ENCODE measurements at places on chromosomes 6 and 20.

- DNase-seq, result no peak
These were observed 154.7 kb downstream of the PHF3 start for GRCh38 chr6:63790334-63790733.

DNA sequence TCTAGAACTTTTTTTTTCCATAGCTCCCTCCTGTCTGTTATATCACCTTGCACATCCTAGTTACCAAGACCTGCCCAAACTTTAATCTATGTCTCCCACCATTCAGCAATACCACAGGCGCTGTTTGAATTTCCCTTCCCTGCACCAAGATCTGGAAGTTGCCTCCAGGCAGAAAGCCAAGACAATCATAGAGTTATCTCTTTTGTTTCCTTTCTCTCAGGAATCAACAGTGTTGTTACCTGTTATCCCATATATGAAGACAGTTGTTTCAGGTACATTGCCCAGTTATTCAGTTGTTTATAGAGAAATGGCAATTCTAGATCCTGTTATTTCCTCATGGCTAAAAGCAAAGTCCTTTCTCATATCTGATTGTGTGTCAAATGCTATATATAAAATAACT, 63.2 kb downstream of the PDSS2 start:
- no peak for DNase-seq

GRCh38 chr6:57822896-57823358, 505.5 kb downstream of the PRIM2 start:
- DNase-seq, result no peak

DNA sequence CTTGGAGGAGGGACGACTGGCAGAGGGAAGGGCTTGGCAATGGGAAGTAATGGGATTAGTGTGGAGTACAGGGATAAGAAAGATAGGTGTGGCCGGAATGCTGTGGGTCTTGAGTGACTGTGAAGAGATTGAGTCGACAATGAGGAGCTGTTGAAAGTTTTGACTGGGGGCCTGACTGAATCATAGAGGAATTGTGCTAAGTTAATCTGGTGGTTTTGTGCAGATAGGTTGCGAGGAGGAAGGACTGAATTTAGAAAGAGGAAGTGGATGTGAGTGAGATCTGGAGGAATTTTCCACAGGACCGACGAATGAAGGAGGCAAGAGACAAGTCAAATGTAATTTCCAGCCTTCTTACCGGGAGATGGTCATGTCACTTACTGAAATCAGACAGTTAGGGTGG, 143.9 kb upstream of the RALGAPA2 start:
- no peak for DNase-seq

DNA sequence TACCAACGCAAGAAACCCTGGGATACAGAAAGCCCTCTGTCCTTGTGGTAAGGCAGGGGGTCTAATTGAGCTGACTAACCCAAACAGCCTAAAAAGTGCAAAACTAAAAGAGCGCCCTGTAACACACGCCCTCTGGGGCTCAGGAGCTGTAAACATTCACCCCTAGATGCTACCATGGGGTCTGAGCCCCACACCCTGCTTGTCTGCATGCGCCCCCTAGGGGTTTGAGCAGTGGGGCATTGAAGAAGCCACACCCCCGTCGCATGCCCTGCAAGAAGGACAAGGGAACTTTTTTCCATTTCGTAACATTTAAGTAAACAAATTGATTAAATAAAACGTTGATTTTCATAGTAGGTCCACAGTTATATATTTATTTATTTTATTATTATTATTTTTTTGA, 616.9 kb upstream of the MAN1A1 start:
- DNase-seq, result no peak

DNA sequence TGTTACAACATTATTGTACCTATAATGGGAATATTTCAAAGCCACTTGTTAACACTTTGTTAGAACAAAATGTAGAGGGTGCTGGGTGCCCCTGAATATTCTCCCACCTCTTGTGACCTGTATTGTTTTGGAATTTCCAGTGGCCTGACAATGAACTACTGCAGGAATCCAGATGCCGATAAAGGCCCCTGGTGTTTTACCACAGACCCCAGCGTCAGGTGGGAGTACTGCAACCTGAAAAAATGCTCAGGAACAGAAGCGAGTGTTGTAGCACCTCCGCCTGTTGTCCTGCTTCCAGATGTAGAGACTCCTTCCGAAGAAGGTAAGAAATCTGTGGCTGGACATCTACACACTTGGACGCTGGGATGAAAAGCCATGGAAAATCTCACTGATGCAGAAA, 28.9 kb downstream of the PLG start:
- DNase-seq, result peak; percentile 9

DNA sequence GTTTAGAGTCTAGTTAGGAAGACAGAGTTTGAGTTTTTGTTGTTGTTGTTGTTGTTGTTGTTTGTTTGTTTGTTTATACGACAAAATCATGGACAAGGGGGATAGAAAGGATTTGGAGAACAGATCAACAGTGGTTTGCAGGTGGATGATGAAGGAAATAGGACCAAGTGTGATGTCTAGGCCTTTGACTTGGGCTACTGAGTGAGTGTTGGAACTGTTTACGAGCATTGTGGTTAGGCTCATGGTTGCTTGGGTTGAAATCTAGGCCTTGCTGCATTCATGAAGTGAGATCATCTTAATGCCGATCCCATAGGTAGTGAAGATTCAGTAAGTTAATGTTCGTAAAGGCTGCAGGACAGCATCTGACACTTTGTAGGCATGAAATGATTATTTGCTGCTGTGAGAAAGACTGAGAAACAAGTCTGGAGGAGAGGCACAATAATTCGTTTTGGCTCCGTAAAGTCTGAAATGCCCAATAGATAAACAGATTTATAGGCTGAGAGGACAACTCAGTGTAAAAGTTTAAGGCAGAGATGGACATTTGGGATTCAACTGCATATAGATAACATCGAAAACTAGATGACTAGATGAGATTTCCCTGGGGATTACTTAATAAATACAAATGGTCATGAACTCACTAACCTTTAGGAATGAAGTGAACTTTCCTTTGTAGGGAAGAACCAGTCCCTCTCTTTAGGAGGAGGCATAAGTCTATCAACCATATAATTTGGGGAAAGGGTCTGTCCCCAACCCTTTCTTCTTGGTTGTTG, 70.0 kb downstream of the HDDC2 start:
- no peak for DNase-seq

GRCh38 chr6:84756877-84757276, 7.5 kb downstream of the TBX18 start:
- no peak for DNase-seq

DNA sequence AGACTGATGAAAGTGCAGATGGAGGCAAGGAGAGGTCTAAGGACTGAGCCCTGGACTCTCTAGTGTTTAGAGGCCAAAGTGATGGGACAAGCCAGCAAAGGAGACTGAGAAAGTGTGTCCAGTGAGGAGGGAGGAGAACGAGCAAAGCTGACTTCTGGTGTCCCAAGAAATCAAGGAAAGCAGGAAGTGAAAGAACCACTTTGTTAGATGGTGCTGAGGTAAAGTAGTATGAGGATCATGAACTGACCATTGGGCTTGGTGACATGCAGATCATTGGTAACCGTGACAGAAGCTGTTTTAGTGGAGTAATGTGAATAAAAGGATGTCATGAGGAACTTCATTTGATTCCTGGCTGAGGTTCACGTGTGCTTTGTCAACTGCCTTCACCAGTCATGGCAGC, 108.4 kb downstream of the SLX4IP start:
- DNase-seq, result no peak

DNA sequence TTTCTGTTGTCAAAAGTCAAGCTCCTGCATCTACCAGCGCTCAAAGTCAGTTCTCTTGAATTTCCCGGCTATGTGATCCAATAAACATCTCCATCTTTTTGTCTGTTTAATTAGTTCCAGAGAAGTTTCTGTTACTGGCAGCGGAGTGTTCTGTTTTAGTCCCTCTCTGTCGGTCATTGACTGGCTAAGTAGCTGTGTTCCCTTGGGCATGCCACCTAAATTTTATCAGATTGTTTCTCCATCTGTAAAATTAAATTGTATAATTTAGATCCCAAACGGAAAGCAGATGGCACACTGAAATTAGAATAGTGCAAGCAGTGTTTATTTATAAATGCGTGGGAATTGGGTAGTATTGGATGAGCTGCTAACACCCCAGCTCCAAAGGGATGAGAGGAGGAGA, 29.7 kb upstream of the PRL start:
- no peak for DNase-seq

GRCh38 chr20:62740286-62741141, 31.9 kb downstream of the NTSR1 start:
- peak; percentile 98 for DNase-seq

DNA sequence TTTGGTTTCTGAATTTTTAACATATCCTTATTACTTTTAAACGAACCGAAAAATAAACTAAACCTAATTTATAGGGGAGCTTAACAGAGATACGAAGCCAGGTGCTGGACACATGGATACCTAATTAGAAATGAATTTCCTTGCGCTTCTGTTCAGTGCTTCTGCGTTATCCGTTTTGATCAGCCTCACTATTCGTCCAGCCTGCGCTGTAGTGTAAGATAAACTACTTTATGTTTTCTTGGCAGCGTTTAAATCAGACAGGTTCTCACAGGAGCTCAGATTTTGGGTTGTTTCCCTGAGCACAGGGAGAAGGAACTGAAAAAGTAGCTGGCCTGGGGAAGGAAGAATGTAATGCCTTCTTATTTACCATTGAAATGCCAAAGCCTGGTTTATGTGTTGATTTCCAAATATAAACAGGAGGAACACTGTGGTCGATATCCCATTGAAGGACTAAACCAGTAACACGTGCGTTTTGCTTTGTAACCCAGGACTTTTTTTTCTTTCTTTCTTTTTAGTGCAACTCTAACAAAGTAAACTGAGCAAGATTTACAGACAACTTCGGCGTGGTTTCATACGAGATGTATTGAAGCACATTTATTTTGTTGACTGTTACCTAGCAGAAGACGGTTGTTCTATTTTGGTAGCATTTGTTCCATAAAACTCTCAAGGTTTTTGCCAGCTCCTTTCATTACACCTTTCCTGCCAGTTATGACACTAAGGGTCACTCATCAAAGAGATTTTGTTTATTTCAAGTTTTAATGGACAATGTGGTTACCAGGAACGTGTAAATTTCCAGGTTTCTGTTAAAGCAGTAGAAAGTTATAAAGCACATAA, 214.8 kb upstream of the HEY2 start:
- DNase-seq, result peak; percentile 23

GRCh38 chr20:3655131-3655405, 8.1 kb downstream of the GFRA4 start:
- DNase-seq, result no peak

DNA sequence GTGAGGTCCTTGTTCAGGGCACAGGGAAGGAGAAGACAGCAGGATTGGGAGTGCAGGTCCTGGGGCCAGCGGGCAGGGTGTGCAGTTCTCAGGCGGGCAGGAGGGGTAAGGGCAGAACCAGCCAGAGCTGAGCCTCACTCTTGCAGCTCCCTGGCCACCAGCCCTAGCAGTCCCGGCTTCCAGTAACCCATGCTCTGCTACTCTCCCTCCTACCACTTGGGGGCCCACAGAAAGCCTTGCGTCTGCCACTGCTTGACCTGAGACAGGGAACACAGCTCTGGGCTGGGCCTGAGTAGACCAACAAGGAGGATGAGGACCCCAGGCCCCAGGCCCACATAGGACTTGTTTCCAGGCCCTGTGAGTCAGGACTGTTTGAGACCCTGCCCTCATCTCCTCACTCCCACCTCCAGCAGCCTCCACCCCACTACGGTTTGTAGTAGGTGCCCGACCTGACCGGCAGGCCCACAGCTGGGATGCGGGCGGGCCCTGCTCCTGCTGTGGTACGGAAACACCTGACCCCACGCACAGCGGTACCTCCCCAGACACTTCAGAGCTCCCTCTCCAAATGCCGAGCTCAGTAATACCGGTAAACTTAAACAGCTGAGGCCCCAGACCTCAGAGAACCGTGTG, 39.2 kb downstream of the KCNK5 start:
- no peak for DNase-seq

DNA sequence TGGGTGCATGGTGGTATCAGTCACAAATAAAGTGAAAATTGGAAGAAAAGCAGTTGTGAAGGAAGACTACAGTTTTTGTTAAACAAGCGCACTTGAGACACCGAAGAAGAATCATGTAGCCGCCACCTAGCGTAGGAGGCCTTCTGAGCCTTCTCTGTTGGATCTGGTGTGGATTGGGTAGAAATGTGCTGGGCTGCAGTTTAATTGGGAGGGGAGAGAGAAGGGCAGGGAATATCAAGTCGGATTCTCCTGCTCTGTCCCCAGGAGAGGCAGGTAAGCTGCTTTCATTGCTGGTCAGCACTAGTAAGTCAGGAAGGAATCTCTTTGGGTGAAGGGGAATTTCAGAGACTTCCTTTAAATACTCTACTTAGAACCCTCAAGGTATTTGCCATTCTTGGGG, 1.2 kb upstream of the FABP7 start:
- no peak for DNase-seq

GRCh38 chr6:36662827-36663256, 15.7 kb upstream of the CDKN1A start:
- DNase-seq, result peak; percentile 51

DNA sequence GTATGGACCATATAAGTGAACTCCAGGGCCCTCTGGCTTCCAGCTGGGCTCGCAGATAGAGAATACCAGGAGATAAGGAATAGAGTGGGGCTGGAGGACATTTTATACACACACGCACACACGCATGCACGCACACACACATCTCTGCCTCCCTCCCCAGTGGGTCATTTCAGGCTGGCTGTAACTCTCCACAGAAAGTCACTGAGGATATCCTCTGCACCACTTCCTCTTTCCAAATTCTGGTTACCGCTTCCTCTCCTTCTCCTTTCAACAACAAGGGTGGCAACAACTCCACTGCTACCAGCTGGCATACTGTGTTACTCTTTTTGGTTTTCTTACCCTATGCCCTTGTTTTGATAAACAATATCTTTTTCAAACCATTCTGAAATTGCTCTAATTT, 280.2 kb downstream of the COL12A1 start:
- no peak for DNase-seq

GRCh38 chr20:20369250-20370093, 1.6 kb downstream of the INSM1 start:
- peak; percentile 91 for DNase-seq

- DNase-seq, result no peak
These were observed 10.5 kb upstream of the TOP1 start for GRCh38 chr20:41018153-41018552.

DNA sequence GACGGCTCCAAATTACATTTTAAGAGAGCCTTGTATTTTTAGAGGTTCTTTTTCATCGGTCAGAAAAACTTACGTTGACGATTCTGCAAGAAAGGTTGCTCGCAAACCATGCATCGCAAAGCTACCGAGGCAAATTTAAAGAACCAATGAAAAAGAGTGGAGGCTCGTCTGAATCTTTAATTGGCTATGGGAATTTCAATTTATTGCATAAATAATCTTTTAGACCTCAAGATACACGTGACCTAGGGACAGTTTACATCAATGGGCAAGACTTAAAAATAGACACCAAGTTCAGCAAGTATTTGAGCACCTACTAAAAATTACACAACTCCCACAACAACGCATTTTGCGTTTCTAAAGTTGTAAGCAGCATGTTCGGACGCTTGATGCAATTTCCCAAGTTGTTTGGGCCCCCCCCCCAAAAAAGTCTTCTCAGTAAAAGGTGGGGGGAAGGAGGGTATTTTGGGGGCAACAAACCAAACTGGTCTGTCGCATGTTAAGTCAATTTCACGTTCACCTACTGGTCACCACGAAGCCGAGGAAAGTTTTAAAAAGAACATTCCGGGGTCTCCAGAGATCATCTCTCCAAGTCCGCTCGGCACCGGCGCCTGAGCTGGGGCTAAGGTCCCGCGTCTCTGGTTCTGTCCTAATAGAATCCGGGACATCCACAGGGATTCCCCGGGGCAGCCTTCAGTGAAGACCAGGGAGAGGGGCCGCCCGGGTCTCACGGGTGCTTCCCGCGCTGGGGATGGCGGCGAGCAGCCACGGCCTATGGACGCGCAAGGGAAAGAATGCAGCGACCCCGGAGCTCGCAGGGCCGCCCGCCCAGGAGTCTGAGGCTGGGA, 851 bp downstream of the SNX5 start:
- DNase-seq, result peak; percentile 53
